DMS153 (cell line): ENCODE measurements at places on chromosomes 7 and 10.

GRCh38 chr7:151008511-151009323 is 15.6 kb downstream of the ATG9B start:
- DNase-seq: no peak

DNA sequence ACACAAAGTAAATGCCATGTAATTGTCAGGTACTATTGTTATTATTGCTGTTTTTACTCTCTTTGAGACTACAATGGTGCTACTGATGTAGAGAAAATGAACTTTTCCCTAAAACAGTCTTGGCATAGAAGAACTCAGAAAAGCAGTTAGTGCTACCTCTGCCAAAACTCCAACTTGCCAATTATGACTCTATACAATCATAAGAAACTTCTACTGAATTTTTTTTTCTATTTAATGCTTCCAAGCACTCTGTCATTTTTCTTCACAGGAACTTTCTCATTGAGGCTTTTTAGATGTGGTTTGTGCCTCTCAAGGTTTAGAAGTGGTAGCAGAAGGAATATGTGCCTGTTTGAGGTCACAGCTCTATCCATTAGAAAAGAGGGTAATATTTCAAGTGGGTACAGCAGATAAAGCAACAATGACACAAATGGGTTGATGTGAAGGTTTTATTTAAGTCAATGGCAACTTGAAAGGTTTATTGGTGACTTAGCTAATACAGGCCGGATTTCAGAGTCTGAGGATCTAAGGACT is 64.0 kb upstream of the FERD3L start:
- no peak for DNase-seq

DNA sequence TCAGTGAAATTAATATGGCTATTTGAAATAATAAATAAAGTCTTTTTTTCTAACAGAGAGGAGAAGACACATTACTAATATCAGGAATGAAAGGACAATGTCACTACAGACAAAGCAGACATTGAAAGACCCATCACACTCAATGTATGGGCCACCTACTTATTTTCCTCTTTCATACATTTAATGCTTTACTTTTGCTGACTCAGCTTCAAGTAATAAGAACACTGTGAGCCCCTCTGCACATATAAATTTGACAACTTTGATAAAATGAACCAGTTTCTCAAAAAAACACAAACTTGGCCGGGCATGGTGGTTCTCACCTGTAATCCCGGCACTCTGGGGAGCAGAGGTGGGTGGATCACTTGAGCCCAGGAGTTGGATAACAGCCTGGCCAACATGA is 664.2 kb upstream of the COBL start:
- DNase-seq: no peak

- no peak for DNase-seq
Observed at GRCh38 chr10:132069122-132069848, 3.5 kb downstream of the JAKMIP3 start.

- DNase-seq: no peak
Observed at GRCh38 chr7:247181-247580, 42.8 kb upstream of the FOXL3 start.

- no peak for DNase-seq
Observed at GRCh38 chr10:93512565-93512964, 16.2 kb downstream of the CEP55 start.

GRCh38 chr7:76074972-76075370 is 27.1 kb downstream of the MDH2 start:
- no peak for DNase-seq

- no peak for DNase-seq
Observed at GRCh38 chr10:32273336-32273735, 73.6 kb downstream of the EPC1 start.

DNA sequence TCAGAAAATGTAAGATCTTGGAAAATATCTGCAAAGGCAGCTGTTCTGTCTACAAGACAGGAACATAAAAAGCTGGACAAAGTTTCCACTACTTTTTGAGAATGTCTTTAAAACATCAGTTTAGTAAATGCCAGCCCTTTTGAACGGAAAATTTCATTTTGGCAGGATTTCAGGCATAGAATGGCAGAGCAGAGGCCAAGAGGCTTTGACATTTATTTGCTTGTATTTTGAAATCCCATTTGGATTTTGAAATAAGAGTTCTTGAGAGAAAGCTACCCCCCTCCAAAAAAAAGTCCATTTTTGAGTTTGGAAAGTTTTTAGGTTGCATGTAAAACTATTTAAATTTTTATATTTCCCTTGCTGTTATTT is 3.1 kb upstream of the ETV1 start:
- DNase-seq: no peak

DNA sequence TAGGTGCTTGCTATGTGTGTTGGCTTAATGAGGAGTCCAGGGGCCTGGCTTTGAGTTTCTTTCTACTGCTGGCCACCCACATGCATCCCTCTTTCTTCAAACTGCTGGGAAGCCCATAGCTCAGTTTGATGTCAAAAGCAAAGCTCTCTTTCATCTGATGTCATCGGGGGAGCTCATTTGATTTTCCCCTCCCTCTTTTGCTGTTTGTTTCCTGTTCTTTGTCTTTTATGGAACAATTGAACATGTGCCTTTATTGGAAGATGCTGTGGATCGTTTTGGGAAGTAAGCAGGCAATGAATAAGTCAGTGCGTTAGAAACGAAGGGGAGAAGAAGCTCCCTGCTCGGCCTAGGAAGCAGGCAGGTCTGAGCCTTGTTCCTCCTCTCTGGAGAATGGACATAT is 140.7 kb downstream of the GRK5 start:
- no peak for DNase-seq

DNA sequence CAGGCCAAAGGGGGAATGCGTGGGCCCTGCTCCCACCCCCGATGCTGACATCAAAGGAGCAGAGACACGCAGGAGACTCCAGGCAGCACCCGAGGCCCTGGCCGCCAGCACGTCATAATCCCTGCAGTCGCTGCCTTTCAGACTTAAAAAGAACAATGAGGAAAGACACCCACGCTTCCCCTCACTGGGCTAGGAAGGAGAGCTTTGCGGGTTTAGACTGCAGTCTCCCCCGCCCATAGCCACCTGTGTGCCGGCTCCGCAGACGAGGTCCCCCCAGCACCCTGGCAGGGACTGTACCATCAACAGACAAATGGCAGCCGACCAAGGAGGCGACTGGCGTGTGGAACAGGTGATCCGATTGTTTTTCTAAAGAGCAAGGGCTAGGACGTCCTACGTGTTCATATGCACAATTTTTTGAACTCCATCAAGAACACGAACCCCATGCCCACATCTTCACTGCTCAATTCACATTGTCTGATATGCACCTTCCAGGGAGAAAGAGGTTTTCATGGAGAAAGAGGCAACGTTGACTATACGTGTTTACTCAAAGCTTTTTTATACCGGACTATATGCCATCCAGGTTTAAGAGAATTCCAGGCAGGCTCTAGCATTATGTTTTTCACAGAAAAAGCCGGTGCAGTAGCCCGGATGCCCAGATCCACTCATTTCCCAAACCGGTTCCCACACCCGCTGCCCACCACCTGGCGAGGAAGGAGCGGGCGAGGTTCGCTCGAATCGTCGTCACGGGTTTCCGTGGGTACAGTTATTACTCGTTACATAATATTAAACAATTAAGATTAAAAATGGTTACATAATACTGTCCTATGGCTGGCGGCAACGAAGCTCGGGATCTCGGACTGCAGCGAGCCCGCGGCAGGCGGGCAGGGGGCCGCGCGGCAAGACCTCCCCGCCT is 1.1 kb downstream of the GRB10 start:
- no peak for DNase-seq
